ENCODE measurements at places on chromosomes 5 and 9. TPM values are rescaled to one million over a fixed set of nuclear protein-coding genes. Genes with fewer than 3 reads are reported as not detected.

DNA sequence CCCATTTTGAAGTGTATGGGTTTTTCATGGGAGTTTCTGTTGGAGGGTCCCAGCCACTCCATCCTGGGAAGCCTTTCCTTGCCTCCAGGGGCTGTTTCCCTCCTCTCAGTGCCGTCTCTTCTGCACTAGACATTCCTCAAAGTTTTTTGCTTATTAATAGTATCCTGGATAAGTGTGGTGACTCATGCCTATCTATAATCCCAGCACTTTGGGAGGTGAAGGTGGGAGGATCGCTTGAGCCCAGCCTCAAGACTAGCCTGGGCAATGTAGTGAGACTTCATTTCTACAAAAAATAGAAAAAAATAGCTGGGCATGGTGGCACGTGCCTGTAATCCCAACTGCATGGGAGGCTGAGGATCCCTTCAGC lies 43.1 kb downstream of the RALGPS1 start:
- DNase-seq = no peak

- DNase-seq = no peak
These were observed 17.4 kb downstream of the UBTD2 start for GRCh38 chr5:172266071-172266675.

GRCh38 chr5:38692781-38693527 lies 136.5 kb upstream of the LIFR start:
- no peak for DNase-seq

DNA sequence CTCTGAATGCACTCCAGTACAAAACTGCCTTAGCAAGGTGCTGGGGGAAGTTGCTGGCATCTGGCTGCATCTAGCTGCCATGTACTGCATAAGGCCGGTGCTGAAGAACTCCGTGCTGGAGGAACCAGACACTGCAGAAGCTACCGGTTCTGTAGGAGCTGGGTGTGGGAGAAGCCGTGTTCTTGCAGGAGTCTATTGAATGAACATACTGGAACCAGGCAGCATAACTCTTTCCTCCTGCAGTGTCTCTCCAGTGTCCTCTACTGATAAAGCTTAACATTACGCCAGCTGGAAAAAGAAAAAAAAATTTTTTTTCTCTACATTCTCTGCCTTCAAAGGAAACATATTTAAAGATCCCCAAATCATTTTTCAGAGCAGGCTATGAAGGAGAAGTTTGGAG lies 38.5 kb downstream of the VPS13A start:
- DNase-seq = no peak

GRCh38 chr5:16245956-16246355 lies 66.4 kb upstream of the MARCHF11 start:
- DNase-seq = no peak

GRCh38 chr5:39658866-39659265 lies 234.1 kb upstream of the DAB2 start:
- DNase-seq = no peak

GRCh38 chr9:136055715-136056545 lies 39.2 kb downstream of the NACC2 start:
- DNase-seq = no peak

GRCh38 chr9:35257986-35258659 lies 96.3 kb downstream of the UNC13B start:
- DNase-seq = no peak

- no peak for DNase-seq
These were observed 92.4 kb downstream of the EQTN start for GRCh38 chr9:27204578-27204977.

DNA sequence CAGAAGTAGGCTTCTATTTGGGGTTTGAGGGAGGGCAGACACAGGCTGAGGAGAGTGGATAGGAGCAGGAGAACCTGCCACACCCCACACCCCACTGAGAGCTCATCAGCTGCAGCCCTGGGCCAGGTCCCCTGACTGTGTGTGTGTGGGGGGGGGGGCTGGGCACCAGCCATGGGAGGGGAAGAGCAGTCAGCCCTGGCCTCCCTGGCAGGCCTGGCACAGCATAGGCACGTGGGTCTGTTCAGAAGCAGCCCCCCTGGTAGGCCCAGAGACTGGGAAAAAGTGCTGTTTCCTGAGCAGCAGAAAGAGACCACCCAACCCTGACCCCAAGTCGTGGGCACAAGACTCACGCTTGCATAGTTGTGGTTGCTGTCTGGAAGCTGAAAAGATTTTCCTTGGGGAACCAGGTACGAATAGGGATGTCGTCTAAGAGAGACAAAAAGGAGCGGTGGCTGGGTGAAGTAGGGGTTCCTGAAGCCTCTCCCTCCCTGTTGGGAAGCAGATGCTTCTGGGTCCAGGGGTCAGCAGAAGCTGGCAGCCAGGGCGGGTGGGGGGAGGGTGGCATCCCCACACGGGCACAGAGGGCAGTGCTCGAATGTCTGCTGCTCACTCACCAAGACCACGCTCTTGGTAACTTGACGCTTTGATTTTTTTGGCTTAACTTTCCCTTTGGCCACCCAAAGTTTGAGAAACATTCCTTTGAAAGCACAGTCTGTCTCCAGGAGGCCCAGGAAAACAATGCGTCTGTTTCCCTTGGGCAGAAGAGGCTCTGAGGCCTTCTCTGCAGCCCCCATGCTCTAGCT lies 2.9 kb downstream of the NSMF start:
- DNase-seq = no peak

GRCh38 chr5:125311743-125312142 lies 565.3 kb upstream of the ZNF608 start:
- no peak for DNase-seq

DNA sequence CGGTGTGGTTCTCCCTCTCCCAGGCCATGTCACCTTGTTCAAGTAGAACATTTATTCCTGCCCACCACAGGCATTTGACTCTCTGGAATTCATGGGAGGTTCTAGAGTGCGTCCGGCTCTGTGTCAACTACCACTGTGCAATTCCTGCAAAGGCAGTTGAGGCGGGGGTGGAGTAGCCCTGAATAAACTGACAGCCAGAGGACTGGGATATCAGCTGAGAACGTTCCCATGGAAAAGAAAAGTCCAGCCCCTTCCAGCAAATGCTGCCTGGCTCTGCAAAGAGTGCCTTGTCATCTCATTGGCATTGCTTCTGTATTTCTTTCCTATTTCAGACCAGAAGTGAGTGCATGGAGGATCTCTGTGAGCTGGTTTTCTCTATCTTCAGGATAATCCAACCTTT lies 18.9 kb upstream of the MEGF9 start:
- DNase-seq = no peak

DNA sequence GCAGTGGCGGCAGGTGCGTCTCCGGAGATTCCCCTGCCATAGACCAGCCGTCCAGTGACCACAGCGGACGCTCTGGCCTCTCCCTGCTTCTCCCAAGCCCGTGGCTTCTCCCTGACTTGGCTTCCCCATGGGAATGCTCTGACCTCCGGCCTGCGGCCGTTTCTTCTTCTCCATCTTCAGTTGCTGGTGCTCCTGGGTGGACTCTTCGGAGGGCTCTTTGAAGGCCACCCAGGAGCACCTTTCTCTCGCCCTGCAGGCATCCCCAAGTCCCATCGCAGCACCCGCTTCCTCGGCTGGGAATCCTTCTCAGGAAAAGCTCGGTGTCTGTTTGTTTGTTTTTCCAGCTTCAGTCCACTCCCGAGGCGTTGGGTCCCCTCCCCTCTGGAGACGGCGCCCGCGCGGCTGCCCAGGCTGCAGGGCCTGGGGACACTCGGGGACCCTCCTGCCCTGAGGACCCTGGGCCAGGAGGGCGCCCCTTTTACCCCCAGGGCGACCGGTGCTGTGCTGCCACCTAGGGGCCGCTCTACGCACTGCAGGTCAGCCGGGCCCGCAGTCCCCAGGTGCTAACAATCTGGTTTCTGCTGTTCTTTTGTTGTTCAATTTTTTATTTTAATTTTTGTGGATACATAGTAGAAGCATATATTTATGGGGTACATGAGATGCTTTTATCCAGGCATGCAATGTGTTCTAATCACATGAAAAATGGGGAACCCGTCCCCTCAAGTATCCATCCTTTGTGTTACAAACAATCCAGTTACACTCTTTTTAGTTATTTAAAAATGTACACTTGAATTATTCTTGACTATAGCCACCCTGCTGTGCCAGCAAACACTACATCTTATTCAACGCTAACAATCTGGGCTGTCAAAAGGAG lies 197.9 kb upstream of the ADAMTS16 start:
- peak; percentile 62 for DNase-seq

GRCh38 chr5:32109236-32109635 lies 64.9 kb downstream of the GOLPH3 start:
- no peak for DNase-seq

GRCh38 chr9:94818178-94818541 lies 91.7 kb downstream of the AOPEP start:
- DNase-seq = no peak

- no peak for DNase-seq
These were observed 27.4 kb downstream of the PTPA start for GRCh38 chr9:129138476-129139232.

- DNase-seq = no peak
These were observed 97.3 kb upstream of the DMRT1 start for GRCh38 chr9:744046-744712.

- DNase-seq = no peak
These were observed 423.4 kb downstream of the ISL1 start for GRCh38 chr5:51806677-51807076.

GRCh38 chr5:73198833-73199592 lies 26.0 kb downstream of the TMEM174 start:
- DNase-seq = no peak

GRCh38 chr5:23994581-23995370 lies 487.4 kb downstream of the PRDM9 start:
- no peak for DNase-seq

DNA sequence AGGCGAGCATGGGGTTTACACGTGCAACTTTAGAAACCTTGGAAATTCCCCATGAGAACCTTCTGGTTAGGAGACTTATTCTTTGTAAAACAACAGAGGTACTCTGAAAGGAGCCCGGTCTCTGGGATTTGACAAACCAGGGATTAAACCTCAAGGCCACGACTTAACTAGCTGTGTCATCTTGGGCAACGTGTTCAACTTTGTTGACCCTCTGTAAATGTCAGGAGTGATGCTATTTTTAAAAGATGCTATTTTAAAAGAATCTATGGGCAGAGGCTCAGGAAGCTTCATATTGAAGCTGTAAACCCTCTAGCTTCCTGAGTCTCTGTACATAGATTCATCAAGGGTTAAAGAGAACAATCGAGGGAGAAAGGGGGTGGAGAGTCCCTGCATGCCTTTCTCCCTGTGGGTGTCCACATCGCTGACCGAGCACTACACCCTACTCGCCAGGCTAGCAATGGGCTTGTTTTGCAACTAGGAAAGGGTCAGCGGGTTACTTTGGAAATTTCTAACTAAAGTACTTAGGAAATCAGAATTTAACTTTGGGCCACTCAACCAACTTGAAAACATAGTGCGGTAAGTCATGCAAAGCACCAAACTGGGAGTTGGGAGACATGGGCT lies 2.1 kb downstream of the SLC36A2 start:
- DNase-seq = no peak

DNA sequence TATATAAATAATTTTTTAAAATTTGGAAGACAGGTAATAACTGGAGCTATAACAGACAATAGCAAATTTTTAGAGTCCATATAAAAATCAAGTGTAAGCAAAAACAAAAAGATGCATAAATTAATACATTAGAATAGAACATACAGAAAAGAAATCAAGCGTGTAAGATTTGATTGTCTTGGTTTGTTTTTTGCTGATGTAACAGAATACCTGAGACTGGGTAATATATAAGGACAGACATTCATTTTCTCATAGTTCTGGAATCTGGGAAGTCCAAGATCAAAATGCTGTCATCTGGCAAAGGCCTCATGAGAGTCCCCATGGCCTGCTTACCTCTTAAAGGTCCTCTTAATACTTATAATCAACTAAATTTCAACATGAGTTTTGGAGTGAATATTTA lies 1010.1 kb downstream of the CDH18 start:
- DNase-seq = no peak

- no peak for DNase-seq
These were observed 296.9 kb downstream of the TLE4 start for GRCh38 chr9:79868567-79869189.

DNA sequence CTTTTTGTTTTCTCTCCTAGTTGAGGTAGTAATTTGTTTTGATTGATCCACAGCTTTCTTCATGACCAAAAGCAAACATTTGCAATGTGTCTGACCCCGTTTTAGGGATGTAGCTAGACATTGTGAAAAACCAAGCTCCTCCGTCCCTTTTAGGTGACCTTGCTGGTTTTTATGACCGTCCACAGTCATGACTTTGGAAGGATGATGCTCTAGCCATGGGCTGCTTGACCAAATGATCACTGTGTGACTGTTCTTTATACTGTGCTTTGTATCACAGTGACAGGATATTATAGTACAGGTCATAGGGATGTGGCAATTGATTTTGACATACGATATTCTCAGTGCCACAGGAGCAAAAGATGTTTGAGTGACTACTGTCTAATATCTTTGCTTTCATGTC lies 54.4 kb downstream of the KCNN2 start:
- DNase-seq = no peak

DNA sequence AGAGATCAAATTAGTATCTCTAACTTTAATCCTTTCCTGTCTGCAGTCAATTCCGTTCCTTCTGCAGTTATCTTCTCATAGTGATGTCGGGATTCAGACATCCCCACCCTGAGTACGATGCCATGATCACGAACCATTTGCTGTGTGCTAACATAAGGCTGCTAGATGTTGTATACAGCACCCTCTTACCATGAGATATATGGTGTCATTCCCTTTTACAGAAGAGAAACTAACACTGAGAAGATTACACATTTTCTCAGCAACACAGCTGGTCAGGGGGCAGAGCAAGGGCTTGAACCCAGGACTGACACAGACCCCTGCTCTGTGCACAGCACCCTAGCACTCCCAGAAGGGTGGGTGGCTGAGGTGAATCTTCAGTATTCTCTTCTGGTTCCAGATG lies 46.9 kb upstream of the HSD17B4 start:
- no peak for DNase-seq

GRCh38 chr5:59081693-59082092 lies 498.8 kb downstream of the RAB3C start:
- no peak for DNase-seq

AIF1L gene
- 24.2 TPM for total RNA-seq

CBY3 gene
- 0.64 TPM for total RNA-seq

PCDHB14 gene
- 16.3 TPM for total RNA-seq

TPRN gene
- total RNA-seq = 7.3 TPM

CMBL gene
- total RNA-seq = 10.0 TPM

EMB gene
- total RNA-seq = 7.9 TPM

TBCA gene
- 61.0 TPM for total RNA-seq

GPR150 gene
- total RNA-seq = not detected

IRGM gene
- total RNA-seq = 0.45 TPM

DDX4 gene
- total RNA-seq = 0.09 TPM

DRD1 gene
- total RNA-seq = 1.3 TPM

HAVCR2 gene
- total RNA-seq = 4.5 TPM

CDKN2B-AS1 gene
- total RNA-seq = not detected

PCDHAC1 gene
- total RNA-seq = 32.4 TPM

SEC61B gene
- total RNA-seq = 30.0 TPM

SUSD3 gene
- total RNA-seq = 0.45 TPM

TEK gene
- total RNA-seq = 10.2 TPM

IFNK gene
- total RNA-seq = not detected

OR1Q1 gene
- total RNA-seq = not detected
